Activated T-helper 2 cell treated with anti-CD3 and anti-CD28 coated beads, Interferon-gamma antibody, Interleukin-2, Interleukin-4, amounts not matched to agents 10 μg/mL and 5 μg/mL and 100 μg/mL, durations not matched to agents 14 hours and 24 hours and 36 hours (primary cell): ENCODE measurements at places on chromosomes 7 and 10. TPM values are rescaled to one million over a fixed set of nuclear protein-coding genes. Genes with fewer than 3 reads are reported as not detected.

ZCCHC24 gene
- 2.1 and 2.6 TPM in 2 replicates for total RNA-seq

RADIL gene
- total RNA-seq: 0.16 and 0.78 TPM in 2 replicates

GOLGA7B gene
- total RNA-seq: 0.34 and 0.62 TPM in 2 replicates

ANKRD16 gene
- total RNA-seq: 10.4 and 11.6 TPM in 2 replicates

LYZL1 gene
- total RNA-seq: not detected in 2 replicates

TSPAN15 gene
- total RNA-seq: 0.55 and 0.85 TPM in 2 replicates

CCSER2 gene
- 36.4 and 41.4 TPM in 2 replicates for total RNA-seq

TMEM236 gene
- 0.07 TPM in 1 of 2 replicates, not detected in the other for total RNA-seq

EBLN1 gene
- not detected in 2 replicates for total RNA-seq

CNPY1 gene
- not detected in 2 replicates for total RNA-seq

EGR2 gene
- total RNA-seq: 126 and 137 TPM in 2 replicates

FFAR4 gene
- total RNA-seq: not detected in 2 replicates

BTBD16 gene
- not detected in 2 replicates for total RNA-seq

SLC13A1 gene
- not detected in 2 replicates for total RNA-seq

ATG9B gene
- 5.0 and 6.4 TPM in 2 replicates for total RNA-seq

GATA3 gene
- 281 and 293 TPM in 2 replicates for total RNA-seq

GRM3 gene
- total RNA-seq: not detected in 2 replicates

CYP26A1 gene
- not detected in 2 replicates for total RNA-seq

STEAP2 gene
- not detected in 2 replicates for total RNA-seq

PDK4 gene
- total RNA-seq: not detected in 2 replicates

PRKCQ gene
- 40.0 and 40.8 TPM in 2 replicates for total RNA-seq

CREM gene
- 189 and 190 TPM in 2 replicates for total RNA-seq

SLIT1 gene
- total RNA-seq: 0.21 and 0.32 TPM in 2 replicates

SPDYE16 gene
- 0.14 and 0.30 TPM in 2 replicates for total RNA-seq

CUZD1 gene
- 2.5 and 2.9 TPM in 2 replicates for total RNA-seq

TMEM176A gene
- total RNA-seq: not detected in 2 replicates

SLC29A3 gene
- total RNA-seq: 7.2 and 7.3 TPM in 2 replicates

SEMA3D gene
- total RNA-seq: 0.09 and 0.11 TPM in 2 replicates

EPO gene
- total RNA-seq: 0.14 TPM in 1 of 2 replicates, not detected in the other

HTR7 gene
- not detected in 2 replicates for total RNA-seq

TBXAS1 gene
- 1.7 and 2.0 TPM in 2 replicates for total RNA-seq
